ENCODE measurements at places on chromosomes 7 and 10.

DNA sequence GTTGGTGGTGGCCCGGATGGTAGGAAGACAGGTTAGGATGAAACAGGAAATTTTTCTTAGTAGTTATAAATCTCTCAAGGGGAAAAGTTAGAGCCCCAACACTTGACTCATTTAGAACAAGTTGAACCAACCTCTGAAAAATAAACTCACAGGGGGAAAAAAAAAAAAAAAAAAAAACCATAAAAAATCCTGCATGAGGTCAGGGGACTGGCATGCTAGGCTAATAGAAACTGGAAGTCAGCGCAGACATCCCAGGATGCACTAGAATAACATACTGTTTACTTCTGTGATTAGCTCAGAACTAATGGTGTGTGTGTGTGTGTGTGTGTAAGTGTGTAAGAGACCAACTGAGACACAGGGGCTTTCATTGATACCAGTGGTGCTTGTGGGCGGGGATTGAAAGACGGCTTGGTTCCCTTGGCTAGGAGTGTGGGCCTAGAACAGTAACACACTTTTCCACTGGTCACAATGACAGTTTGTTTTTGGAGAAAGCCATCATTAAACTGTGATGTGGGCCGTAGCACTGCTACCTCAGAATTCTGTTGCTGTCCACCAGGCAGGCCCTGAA, 491.6 kb upstream of the GALNT17 start:
- DNase-seq, result peak; percentile 77

GRCh38 chr10:111128331-111129180, 51.7 kb downstream of the ADRA2A start:
- peak; percentile 12 for DNase-seq

DNA sequence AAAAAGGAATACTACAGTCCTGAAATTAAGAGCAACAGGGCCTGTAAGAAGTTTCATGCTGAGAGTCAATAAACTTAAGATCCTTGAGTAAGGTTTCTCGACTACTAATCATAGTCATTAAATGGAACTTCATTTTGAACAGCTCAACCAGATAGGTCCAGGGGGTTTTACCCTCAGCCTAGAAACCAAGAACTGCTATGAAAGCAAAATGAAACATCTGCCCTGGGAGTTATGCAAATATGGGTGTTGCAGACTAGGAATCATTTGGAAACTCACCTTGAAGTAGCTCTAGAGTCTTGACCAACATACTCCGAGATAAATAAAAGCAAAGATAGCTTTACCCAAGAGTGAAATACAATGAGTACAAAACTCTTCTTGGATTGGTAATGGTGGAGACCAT, 128.0 kb downstream of the HGF start:
- no peak for DNase-seq

- DNase-seq, result no peak
These were observed 1073.6 kb downstream of the XPNPEP1 start for GRCh38 chr10:108849688-108850087.

- DNase-seq, result no peak
These were observed 6.1 kb upstream of the LAMB4 start for GRCh38 chr7:108136191-108136688.

DNA sequence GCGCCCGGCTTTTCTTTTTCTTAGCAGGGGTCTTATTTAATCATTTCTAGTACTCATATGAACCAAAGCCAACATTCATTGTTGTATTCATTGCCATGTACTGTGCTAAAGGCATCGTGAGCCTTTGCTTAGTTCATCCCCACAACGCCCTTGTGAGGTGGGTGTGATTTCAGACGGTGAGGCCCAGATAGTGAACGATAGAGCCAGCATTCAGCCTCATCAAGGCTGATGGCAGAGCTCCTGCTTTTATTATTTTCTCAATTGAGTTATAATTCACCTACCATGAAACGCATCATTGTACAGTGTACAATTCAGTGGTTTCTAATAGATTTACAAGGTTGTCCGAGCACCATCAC, 50.1 kb downstream of the HK1 start:
- no peak for DNase-seq

GRCh38 chr10:47409866-47410256, 25.8 kb upstream of the ZNF488 start:
- DNase-seq, result no peak

DNA sequence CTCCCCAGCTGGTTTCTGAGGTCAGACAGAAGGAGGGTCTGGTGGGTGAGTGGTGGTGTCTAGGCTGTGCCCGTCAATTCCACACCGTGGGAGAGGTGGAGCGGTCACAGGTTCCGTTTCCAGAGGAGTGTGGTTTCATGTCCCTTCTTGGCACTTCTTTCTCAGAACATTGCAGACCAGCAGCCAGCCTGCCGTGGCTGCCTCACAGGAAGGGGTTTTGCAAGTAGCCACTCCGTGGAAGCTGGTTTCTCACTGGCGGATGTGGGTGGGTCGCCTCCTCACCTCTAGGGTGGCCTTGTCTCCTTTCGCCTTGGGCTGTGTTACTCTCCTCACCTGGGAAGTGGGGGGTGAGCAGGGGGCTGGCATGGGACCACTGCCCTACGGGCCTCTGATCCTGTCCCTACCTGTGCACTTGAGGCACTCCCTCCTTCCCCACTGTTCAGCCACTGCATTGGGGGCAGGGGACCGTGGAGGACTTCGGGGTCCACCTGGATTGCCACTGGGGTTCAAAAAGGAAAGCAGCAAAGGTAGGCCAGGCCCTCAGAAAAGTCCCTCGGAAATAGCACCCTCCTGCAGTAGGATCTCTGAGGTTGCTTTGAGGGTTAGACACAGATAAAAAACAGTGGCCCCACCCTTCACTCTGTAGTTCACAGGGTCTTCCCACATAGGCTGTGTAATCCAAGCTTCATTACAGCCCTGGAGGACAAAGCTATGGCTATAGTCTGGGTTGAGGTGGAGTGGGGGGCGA, 33.9 kb downstream of the TSPAN14 start:
- DNase-seq, result no peak

GRCh38 chr10:43606323-43607198, at the start of gene ZNF485:
ZNF485 (plus strand) TSS chr10:43606438; CDS start chr10:43607051, 613 bp downstream.
- peak; percentile 61 for DNase-seq

DNA sequence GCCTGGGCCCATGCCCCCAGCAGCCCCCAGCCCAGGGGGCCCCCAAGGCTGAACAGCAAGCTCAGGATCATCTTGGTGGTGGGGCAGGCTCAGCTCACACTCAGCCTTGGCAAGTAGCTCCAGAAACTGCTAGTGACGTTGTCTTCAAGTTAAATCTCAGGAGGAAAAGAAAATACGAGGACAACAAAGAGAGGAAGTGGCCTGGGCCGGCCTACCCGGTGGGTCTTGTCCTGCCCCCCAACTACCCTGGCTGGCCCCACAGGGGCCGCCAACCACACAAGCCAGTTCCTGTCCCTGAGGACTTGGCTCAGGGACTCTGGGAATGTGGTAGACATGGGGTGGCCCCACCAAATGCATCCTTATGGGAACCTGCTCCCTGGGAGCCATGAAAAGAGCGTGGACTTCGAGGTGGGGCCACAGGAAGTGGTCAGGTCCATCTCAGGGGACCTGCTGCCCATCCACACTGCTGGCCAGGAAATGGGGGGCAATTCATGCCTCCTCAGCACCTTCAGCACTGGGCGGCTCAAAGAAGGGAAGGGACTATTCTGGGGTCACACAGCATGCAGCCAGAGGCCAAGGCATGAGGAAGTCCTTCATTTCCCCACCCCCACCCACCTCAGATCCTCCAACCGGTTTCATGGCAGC, at the start of gene MMRN2:
MMRN2 (minus strand) TSS at position 145 of the 645 bp plus-strand sequence; CDS start at position 71, 74 bp downstream.
- DNase-seq, result no peak

DNA sequence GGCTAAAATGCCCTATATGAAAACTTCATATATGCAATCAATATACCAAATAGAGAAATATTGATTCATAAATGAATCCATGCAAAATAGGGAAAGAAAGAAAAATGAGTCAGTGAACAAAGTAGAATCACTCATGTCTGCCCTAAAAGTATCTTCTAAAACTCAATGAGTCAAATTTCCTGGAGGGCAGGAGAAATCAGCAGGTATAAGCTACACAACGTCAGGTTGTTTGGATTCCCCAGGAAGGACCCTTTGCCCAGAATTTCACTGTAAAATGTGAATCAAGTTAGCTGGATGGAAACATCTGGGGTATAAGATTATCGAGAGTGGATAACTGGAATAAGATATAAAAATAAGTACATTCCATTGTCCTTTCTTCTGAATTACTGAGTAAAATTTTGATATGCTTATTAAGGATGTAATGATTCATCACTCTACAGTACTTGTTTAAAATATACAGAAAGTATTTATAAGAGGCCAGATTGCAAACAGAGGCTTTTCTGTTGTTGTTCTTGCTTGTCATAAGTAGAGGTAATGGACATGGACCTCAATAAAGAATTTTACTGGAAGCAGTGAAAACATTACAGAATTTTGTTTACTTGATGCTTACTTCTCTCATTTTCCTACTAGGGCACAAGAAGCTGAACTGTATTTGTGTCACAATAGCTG, 99.0 kb downstream of the AGMO start:
- no peak for DNase-seq

- DNase-seq, result no peak
These were observed 1.7 kb upstream of the CDH23 start for GRCh38 chr10:71394926-71395562.

DNA sequence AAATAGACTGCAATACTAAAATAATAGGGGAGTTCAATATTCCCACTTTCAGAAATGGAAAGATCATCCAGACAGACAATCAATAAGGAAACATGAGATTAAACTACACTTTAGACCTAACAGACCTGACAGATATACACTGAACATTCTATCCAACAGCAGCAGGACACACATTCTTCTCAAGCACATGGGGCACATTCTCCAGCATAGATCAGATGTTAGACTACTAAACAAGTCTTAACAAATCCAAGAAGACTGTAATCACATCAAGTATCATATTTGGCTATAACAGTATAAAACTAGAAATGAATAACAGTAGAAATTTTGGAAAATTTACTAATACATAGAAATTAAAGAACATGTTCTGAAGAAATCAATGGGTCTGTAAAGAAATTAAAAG, 458.9 kb upstream of the ANKRD30A start:
- no peak for DNase-seq

DNA sequence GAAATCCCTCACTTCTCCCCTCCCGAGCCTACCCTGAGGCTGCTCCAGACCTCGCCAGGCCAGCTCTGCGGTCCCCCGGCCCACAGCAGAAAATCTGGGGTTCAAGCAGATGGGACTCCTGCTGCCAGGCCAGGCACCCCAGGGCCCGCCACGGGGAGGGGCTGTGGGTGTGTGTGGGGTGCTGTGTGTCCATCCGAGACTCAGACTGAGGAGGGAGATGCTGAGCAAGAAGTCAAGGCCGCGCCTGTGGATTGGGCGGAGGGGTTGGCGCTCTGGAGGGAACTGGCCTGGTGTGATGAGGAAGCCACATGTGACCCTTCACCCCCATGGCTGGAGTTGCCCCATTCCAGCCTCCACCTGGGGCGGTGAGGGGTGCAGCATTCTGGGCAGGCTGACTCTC, 51.1 kb downstream of the YKT6 start:
- DNase-seq, result no peak

DNA sequence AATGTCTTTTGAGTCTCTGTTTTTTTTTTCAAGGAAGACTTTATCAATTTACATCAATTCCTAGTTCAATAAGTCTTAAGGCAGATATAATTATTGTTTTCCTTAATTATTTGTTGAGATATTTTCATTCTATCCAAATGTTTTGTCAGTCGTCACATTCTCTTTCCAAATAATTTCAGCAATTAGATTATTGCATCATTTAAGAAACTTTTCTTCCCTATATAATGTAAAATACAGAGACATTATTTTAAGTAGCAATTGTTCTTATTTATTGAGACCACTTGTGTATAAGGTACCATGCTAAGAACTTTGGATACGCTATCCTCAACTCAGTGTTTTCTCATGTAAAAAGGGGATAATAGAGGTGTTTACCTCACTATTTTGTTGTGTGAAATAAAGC, 38.1 kb upstream of the GNAT3 start:
- no peak for DNase-seq

- no peak for DNase-seq
These were observed 80.0 kb downstream of the NRCAM start for GRCh38 chr7:108376206-108376605.

GRCh38 chr7:148436135-148436534, 154.4 kb upstream of the C7orf33 start:
- no peak for DNase-seq

DNA sequence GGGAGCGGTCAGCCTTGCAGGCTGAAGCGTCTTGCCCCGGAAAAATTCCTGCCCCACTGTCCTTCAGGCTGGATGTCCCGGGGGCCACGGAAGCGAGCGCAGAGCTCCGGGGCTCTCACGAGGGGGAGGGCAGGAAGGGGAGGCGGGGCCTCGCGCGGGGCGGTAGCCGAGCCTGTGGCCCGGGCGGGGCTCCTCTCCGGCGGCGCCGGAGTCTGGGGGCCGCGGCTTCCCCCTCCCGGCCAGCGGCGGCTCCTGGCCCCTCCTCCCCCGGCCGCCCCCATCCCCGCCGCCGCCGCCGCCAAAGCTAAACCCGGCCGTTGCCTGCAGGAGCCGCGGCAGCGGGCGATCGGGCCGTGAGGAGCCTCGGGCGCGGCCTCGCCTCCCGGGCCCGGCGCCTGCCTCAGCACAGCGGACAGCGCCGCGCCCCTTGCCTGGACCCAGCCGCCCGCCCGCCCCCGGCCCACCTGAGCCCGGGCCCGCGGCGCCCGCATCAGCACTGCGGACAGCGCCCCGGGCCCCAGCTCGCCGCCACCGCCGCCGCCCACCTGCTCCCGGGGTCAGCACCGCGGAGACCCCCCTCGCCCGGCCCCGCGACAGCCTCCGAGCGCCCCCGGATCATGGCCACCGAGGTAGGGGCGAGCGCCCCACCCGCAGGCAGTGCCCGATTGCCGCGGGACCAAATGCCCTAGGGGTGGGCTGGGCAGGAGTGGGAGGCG, at the start of gene GOLGA7B:
GOLGA7B (plus strand) TSS at position 157 of the 716 bp plus-strand sequence; CDS start at position 618, 461 bp downstream.
- DNase-seq, result peak; percentile 24

DNA sequence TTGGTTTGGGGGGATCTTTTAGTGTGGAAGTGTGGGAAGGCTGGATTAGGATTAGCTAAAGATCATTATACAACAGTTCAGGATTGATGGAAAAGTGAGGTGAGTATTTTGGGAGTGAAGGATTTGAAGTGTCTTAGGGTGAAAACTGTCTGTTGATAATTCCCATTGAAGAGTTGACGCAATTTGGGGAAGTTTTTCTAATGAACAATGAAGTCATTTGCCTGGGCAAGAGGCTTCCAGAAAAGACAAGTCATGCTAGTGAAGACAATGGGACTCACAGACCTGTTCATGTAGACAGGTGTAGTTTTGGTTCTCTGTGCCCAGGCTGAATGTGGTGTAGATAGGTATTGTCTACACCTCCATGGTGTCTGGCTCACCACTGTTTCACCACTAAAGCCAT, 194.3 kb upstream of the GPR26 start:
- no peak for DNase-seq
